ENCODE measurements at places on chromosomes 6 and 20.

GRCh38 chr6:67184405-67184804 lies 1450.7 kb upstream of the ADGRB3 start:
- no peak for DNase-seq

GRCh38 chr6:160733050-160733646 lies 31.1 kb downstream of the PLG start:
- DNase-seq = peak; percentile 59

DNA sequence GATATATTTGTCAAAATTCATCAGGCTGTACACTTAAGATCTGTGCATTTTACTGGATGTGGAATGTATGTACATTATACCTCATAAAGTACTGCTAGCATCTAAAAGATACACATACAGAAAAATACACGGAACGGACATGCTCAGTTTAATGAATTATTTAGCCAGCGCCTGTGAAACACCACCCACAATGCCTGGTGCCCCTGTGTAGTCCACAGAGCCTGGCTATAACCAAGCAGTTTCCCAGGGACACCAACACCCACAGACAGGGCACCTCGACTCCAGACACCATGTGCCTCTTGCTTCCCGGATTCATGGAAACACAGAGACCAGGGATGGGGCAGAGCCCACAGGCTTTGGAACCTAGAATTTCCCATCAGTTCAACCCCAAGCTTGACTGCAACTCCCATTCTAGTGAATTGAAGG lies 17.4 kb upstream of the ARMC12 start:
- DNase-seq = no peak

DNA sequence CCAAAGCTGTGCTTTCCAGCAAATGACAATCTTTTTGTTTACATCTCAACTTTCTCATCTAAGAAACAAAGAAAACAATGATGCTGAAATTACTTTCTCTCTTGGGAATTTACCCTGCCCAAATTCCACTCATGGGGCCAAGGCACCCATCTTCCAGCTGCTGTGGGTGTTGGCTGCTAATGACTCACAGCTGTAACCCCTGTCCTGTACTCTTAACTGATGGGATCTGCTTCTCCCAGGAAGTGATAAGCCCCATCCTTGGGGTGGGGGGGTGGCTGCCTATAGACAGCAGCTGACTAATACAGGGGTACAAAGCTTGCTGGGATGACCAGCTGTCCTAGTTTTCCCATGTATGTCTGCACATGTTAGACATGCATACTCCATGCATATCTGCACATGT lies 938.6 kb downstream of the C6orf118 start:
- DNase-seq = no peak

GRCh38 chr20:15656124-15656523 lies 917.1 kb downstream of the KIF16B start:
- DNase-seq = no peak

DNA sequence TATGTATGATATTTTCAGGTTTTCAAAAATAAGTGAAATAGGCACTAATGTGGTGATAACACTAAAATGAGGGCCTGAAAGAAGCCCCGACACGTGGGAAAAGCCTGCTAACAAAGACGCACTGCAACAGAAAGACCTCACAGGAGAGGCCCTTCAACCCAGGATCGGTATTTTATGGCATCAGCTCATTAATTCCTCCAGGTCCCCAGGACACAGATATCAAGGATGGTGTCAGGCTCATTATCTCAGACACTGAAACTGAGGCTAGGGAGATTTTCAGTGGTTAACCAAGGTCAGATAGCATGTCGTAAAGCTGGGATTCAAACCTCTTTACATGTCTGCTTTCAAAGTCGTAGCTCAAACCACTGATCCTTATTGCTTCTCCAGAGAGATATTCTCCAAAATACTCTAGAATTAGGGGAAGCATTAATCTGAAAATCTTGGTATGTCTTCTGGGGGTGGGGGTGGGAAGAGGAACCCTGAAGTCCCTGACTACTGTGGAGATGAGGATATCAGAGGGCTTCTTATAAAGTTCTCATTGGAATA lies 64.1 kb downstream of the PPP1R3G start:
- DNase-seq = no peak

DNA sequence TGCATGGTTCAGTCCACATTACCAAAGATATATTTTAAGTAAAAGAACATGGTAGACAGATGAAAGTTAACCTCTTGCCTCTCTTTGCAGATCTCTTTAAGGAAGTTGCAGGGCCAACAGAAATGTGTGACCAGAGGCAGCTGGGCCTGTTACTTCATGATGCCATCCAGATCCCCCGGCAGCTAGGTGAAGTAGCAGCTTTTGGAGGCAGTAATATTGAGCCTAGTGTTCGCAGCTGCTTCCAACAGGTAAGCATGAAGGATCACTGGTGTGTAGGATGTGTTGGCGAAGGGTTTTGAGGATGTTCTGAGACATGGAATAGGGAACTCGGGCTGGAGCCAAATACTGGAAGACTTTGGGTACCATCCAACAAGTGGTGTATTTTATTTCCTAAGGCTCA lies 508.6 kb downstream of the UTRN start:
- DNase-seq = no peak

DNA sequence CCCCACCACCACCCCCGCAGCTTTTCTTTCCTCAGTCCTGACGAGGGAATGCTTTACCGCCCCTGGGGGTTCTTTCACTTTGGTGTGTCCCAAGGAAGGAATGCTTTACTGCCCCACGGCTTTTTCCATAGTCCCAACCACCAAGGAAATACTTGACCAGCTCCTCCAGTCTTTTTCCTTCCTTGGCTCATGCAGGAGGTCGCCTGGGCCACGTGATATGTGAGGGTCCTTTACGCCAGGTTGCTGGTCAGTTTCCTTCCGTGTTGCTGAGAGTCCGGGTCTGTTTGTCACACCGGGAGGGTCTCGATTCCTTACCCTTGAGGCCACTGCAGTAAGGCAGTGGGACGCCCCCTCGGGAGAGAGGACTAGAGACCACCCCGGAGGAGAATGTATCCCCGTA lies 58.9 kb upstream of the CDH4 start:
- DNase-seq = no peak

- DNase-seq = no peak
Observed at GRCh38 chr6:143974089-143974488, 34.0 kb downstream of the PLAGL1 start.

DNA sequence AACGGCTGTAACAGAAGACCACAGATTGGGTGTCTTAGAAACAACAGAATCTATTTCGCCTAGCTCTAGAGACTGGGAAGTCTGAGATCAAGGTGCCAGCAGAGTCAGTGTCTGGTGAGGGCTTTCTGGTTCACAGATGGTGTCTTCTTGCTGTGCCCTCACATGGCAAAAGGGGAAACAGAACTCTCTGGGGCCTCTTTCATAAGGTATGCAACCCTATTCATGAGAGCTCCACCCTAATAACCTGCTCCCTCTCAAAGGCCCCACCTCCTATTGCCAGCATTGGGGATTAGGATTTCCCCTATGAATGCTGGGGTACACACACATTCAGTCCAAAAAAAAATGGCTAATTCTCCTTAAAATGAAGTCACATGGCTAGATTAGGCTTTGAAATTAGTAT lies 10.0 kb downstream of the TXNDC5 start:
- no peak for DNase-seq

All from hippocampal formation (tissue), 2 donors.